ENCODE measurements at places on chromosomes 5 and 9. TPM values are rescaled to one million over a fixed set of nuclear protein-coding genes. Genes with fewer than 3 reads are reported as not detected.

DNA sequence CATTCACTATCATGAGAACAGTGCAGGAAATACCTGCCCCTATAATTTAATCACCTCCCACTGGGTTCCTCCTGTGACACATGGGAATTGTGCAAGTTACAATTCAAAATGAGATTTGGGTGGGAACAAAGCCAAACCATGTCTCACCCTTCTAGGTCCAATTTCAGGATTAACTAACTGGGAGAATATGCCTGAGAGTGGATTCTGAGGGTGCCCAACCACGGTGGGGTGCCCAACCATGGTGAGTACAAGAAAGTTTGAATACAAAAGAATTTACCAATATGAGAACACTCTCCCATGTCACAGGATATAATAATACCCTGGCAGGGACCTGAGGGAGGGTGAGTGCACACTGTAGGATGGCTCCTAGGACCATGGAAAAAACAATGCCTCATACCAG, 17.2 kb upstream of the GDA start:
- no peaks in the 10 kb centered on the region for H3K27me3 ChIP-seq
- no peak overlapping the region for H3K27ac ChIP-seq
- H3K4me3 ChIP-seq: no peak overlapping the region
- H3K36me3 ChIP-seq: no peaks in the 10 kb centered on the region
- H3K4me1 ChIP-seq: no peaks in the 10 kb centered on the region

GRCh38 chr5:149018909-149019443, 43.9 kb downstream of the SH3TC2 start:
- H3K4me3 ChIP-seq: no peak overlapping the region
- no peak for DNase-seq
- H3K36me3 ChIP-seq: no peaks in the 10 kb centered on the region
- H3K4me1 ChIP-seq: no peaks in the 10 kb centered on the region
- H3K27ac ChIP-seq: no peak overlapping the region
- H3K27me3 ChIP-seq: no peaks in the 10 kb centered on the region

GRCh38 chr9:129402371-129402739, 218.5 kb downstream of the C9orf50 start:
- no peaks in the 10 kb centered on the region for H3K27me3 ChIP-seq
- peaks cover 15% of the 10 kb centered on the region for H3K4me1 ChIP-seq
- H3K36me3 ChIP-seq: no peaks in the 10 kb centered on the region
- no peak overlapping the region for H3K4me3 ChIP-seq

DNA sequence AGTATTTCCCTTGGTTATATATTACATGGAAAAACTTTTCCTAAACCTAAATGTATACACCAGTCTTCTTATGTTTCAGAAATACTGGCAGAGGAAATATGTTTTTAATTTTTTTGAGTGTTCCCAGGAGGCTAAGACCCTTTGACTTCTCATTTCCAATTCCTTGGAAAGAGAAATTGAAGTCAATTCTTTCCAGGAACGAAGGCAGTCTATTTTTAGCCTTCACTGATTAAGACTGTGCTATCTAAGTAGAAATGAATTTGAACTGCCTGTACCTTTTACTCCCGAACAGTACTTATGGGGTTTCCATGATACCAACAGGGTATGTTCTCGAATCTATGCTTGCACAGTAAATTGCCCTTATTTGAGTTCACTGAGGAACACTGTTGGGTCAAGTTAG, 340.3 kb upstream of the CD180 start:
- no peak overlapping the region for H3K4me3 ChIP-seq
- no peaks in the 10 kb centered on the region for H3K36me3 ChIP-seq

GRCh38 chr5:149239917-149240316, 31.7 kb upstream of the AFAP1L1 start:
- DNase-seq: no peak
- H3K27ac ChIP-seq: no peak overlapping the region
- no peaks in the 10 kb centered on the region for H3K36me3 ChIP-seq

DNA sequence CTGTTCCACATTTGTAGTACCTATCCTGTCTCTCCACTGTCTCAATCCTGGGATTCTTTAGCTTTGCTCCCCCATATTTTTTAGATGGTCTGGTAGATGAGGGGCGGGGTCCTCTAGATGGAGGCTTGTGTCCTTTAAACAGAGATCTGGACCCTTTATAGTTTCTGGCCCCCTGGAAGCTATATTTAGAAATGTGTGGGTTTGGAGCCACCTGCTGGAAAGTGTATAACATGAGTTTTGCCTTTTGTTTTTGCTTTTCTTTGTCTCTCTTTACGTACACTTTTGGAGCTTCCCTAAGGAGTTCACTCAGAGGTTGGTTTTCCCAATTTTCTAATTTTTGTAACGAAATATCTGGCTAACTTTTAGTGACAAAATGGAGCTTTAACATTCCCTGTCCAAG, 110.7 kb downstream of the CFAP95 start:
- no peak overlapping the region for H3K27ac ChIP-seq
- DNase-seq: no peak
- H3K4me3 ChIP-seq: no peak overlapping the region
- no peaks in the 10 kb centered on the region for H3K27me3 ChIP-seq

DNA sequence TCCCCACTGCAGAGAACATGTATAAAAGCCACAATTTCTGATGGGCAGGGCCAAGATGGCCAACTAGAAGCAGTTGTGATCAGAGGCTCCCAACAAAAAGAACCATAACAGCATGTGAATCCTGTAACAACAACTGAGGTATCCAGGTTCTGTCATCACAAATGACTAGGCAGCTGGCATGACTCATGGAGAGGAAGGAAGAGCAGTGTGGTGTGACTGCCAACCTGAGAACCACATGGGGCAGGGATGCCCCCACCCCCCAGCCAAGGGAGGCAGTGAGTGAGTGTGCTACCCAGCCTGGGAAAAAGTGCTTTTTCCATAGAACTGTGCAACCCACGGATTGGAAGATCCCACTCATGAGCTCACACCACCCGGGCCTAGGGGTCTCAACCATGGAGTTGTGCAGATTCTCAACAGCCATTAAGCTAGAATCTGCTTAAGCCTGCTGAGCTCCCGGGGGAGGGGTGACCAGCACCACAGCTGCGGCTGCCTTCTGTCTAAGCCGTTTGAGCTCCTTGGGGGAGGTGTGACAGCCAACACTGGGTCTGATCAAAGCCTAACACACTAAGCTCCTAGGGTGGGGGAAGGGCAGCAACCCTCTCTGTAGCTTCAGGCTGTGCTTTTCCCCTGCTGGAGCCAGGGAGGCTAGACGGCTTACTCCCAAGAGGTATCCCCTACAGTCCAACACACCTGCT, 80.1 kb upstream of the DMAC1 start:
- H3K27me3 ChIP-seq: no peaks in the 10 kb centered on the region
- H3K4me3 ChIP-seq: no peak overlapping the region
- no peaks in the 10 kb centered on the region for H3K36me3 ChIP-seq
- no peak overlapping the region for H3K27ac ChIP-seq
- no peaks in the 10 kb centered on the region for H3K4me1 ChIP-seq

- DNase-seq: no peak
- no peaks in the 10 kb centered on the region for H3K27me3 ChIP-seq
- no peaks in the 10 kb centered on the region for H3K4me1 ChIP-seq
- no peak overlapping the region for H3K4me3 ChIP-seq
- H3K27ac ChIP-seq: no peak overlapping the region
Observed at GRCh38 chr5:122220511-122220910, 91.2 kb downstream of the ZNF474 start.

DNA sequence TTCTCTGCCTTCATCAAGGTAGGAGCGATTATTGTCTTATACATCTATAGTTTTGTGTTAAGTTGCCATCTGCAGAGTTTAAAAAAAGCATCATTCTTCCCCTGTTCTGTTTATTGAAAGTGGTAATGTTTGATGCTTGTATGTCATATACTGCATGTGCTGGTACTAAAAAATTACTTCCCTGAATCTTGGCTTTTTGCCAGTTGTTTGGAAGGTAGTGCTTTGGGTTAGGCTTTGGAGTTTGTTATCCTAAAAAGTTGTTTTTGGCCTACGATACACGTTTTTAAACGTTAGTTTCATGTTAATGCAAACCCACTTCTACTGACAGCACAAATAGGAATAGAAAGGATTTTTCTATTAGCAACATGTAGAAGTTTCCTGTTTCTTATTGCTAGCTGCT, 158.3 kb downstream of the GIN1 start:
- H3K27ac ChIP-seq: no peak overlapping the region
- DNase-seq: no peak

- no peaks in the 10 kb centered on the region for H3K27me3 ChIP-seq
- DNase-seq: no peak
- no peak overlapping the region for H3K27ac ChIP-seq
- no peaks in the 10 kb centered on the region for H3K4me1 ChIP-seq
- no peak overlapping the region for H3K4me3 ChIP-seq
Observed at GRCh38 chr5:133892774-133893173, 75.7 kb downstream of the C5orf15 start.

GRCh38 chr9:75937521-75938258, 47.2 kb downstream of the PCSK5 start:
- no peak overlapping the region for H3K27ac ChIP-seq
- no peaks in the 10 kb centered on the region for H3K4me1 ChIP-seq
- no peaks in the 10 kb centered on the region for H3K36me3 ChIP-seq
- H3K27me3 ChIP-seq: no peaks in the 10 kb centered on the region
- DNase-seq: peak; percentile 59

GRCh38 chr9:34929506-34930102, 28.5 kb upstream of the PHF24 start:
- DNase-seq: peak; percentile 1
- peaks cover 3% of the 10 kb centered on the region for H3K27me3 ChIP-seq
- no peak overlapping the region for H3K27ac ChIP-seq
- H3K4me3 ChIP-seq: no peak overlapping the region
- H3K36me3 ChIP-seq: no peaks in the 10 kb centered on the region

DNA sequence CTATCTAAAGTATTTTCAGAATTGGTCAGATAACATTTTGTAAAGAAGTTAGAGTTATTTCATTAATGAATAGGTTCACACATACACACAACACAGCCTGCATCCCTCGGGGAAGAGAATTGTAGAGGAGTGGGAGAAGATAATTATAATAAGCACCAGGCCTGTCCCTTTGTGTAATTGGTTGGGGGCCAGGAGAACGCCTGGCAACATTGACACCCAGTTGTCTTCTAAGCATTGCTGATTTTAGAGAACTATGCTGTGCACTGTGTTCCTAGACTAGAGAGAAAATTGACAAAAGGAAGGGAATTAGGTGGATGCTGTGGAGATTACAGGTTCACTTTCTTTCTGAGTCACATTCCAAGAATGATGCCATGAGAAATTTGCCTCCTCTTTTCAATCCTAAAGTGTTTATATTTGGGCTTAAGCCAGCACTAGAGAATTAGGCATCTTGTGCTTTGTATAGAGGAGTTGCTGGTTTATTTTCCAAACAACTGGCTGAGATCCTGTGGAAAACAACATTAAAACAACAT, 247.6 kb downstream of the COX7C start:
- H3K27ac ChIP-seq: no peak overlapping the region
- peak; percentile 8 for DNase-seq
- H3K4me3 ChIP-seq: no peak overlapping the region
- H3K27me3 ChIP-seq: no peaks in the 10 kb centered on the region
- no peaks in the 10 kb centered on the region for H3K4me1 ChIP-seq

DNA sequence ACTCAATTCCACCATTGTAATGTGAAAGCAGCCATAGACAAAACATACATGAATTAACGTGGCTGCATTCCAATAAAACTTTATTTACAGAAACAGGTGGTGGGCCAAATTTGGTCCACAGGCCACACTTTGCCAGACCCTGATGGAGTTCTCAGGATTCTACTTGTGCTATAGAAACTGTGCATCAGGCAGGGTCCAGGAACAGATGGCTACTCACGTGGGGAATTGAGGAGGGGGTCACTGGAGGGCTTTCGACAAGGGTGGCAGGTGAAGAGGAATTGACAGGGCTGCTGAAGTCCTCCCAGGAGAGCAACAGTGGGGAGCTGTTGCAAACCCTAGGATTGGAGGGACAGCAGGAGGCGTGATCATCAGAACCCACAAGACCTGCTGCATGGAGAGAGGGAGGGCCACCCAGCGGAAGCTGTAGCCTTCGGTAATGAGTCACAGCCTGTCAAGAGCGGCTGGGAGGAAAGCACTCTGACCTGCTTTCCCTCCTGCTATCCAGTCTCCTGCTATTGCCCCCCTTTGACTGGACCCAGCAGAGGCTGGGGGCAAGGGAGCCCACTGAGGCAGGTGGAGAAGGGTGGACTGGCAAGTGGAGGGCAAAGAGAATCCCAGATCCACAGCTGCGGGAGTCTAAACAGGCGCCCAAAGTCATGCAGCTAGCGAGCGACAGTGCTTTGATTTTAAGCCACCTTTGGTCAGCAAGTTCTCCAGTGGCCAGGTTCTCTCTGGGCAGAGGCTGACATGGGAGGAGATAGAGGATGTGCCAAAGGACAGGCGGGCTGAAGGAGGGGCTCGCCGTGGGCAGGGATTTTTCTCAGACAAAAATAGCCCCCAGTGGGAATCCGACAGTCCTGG, 138.3 kb upstream of the SMIM23 start:
- peak overlapping the region; percentile 55 for H3K27ac ChIP-seq
- no peaks in the 10 kb centered on the region for H3K36me3 ChIP-seq
- peak; percentile 82 for DNase-seq
- H3K4me3 ChIP-seq: no peak overlapping the region
- no peaks in the 10 kb centered on the region for H3K27me3 ChIP-seq

CDHR2 gene
- 0.50 TPM for total RNA-seq

PCDHA9 gene
- total RNA-seq: 1.1 TPM

PPIP5K2 gene
- total RNA-seq: 59.7 TPM

CAVIN4 gene
- total RNA-seq: 6.0 TPM

CHSY3 gene
- 11.9 TPM for total RNA-seq

ABLIM3 gene
- 3.9 TPM for total RNA-seq

IFNK gene
- total RNA-seq: not detected

LCN9 gene
- total RNA-seq: 4.8 TPM

CNTRL gene
- 4.6 TPM for total RNA-seq

FOXI1 gene
- not detected for total RNA-seq
